Stimulated activated CD8-positive, alpha-beta memory T cell treated with anti-CD3 and anti-CD28 coated beads, Interleukin-7, amount 100 ng/mL, for 24 hours (primary cell): ENCODE measurements at places on chromosomes 2 and 18.

DNA sequence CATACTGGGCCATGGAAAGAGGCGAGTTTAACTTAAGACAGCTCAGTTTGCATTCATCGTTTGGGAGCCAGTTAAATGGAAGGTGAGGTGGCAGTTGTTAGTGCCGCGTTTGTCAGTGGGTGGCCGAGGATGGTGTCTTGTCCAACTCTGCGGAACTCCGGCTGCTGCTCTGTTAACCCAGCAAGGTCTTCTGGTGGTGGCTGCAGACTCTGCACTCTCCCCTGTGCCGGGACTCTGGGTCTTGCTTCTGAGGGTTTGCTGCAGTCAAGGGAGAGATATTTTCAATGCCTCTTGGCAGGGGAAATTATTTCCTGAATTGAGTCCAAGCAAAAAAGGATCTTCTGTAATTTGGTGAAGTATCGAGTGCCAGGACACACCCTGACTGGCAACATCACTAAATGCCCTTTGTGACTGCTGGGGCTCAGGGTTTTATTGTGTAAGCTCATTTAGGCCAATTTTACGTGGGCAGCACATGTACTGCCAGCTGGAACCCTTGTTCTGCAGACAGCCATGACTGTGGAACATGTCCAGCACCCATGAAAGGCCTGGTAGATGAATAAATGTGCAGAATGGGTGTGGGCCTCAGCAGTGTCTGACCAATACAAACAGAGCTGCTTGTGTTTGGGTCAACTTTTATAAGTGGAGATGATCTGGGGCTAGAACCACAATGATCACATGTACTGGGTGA, 58.1 kb downstream of the IL1R2 start:
- no peak for DNase-seq

- DNase-seq, result no peak
Measured at GRCh38 chr18:10792181-10792580, 266.4 kb downstream of the NAPG start.

- no peak for DNase-seq
Measured at GRCh38 chr2:28610583-28611201, 114.8 kb downstream of the PLB1 start.

- no peak for DNase-seq
Measured at GRCh38 chr2:119657466-119658145, 21.4 kb upstream of the TMEM177 start.
